ENCODE measurements at places on chromosomes 5 and 9.
A peak's percentile ranks its signal among the peaks of the same experiment; 100 is the strongest.

- no peak for DNase-seq
Observed at GRCh38 chr9:109206670-109207069, 39.6 kb upstream of the FRRS1L start.

GRCh38 chr9:82805027-82805426 lies 257.9 kb downstream of the RASEF start:
- no peak for DNase-seq

DNA sequence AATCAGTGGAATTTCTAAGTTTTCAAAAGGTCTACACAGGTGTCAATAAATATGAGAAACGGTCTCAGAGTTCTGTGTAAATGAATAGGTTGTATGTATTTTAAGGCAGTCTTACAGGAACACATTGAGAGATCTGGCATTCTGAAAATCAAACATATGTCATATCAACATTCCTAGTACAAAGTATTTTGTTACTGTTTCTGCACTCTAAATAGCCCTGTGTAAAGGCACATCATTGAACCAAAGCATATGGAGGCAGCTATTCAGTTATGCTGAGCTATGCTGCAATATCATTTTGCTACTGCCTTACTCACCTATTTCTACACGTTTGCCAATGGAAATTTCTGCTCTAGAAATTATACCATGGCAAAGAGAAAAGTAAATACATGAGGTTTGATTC lies 379.1 kb downstream of the KIAA0825 start:
- DNase-seq, result no peak

DNA sequence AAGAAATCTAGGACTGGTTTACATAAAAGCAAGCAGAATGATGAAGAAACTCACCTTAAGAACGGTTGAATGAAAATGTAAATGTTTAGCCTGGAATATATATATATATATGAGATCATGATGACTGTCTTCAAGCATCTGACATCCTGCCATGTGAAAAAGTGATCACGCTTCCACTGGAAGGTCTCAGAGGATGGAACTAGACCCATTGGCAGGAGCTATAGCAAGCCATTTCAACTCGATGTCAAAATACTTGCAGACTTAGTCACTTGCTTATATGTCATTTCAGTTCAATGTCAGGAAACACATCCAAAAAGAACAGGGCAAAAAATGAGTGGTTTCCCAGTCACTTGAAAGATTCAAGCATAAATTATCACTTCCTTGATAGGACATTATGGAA lies 22.2 kb upstream of the TMEM161B start:
- no peak for DNase-seq

DNA sequence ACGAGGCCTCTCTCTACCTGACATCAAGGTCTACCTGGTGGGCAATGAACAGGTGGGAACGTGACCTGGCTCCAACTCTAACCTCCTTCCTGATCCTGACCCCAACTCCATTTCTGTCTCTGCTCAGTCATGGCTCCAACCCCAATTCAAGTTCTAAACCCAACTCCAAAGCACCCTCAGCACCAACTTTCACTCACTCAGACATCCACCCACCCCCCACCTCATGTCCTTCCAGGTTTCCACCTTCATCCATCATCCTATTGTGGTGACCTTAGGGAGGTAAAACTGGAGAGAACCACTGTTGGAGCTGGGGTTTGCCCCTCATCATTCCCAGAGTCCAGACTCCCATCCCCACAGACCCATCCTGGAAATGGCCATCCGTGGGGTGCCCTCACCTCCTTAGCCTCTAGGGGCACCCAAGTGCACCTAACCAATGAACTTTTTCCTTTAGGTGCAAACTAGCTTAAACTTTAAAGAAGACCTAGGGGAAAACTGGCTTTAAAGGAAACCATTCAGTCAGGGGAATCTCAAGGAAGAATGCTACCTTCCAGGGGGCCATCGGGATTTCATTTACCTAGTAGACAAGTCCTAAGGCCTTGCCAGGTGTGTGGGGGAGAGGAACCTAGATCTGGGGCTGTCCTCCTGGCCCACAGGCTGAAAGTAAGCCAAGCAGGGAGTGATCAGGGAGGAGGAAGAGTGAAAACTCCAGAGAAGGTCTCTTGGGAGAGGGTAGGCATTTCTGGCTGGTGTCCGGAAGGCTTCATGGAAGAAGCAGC lies 11.3 kb downstream of the RGS14 start:
- no peak for DNase-seq

- peak; percentile 46 for DNase-seq
Observed at GRCh38 chr9:35756275-35757225, 2.5 kb upstream of the MSMP start.

Measured in activated CD8-positive, alpha-beta memory T cell treated with anti-CD3 and anti-CD28 coated beads for 1 hour (primary cell).